Activated gamma-delta T cell treated with Interleukin-2 at 50 U/mL for 16 hours (primary cell): ENCODE measurements at places on chromosomes 2 and 18.

DNA sequence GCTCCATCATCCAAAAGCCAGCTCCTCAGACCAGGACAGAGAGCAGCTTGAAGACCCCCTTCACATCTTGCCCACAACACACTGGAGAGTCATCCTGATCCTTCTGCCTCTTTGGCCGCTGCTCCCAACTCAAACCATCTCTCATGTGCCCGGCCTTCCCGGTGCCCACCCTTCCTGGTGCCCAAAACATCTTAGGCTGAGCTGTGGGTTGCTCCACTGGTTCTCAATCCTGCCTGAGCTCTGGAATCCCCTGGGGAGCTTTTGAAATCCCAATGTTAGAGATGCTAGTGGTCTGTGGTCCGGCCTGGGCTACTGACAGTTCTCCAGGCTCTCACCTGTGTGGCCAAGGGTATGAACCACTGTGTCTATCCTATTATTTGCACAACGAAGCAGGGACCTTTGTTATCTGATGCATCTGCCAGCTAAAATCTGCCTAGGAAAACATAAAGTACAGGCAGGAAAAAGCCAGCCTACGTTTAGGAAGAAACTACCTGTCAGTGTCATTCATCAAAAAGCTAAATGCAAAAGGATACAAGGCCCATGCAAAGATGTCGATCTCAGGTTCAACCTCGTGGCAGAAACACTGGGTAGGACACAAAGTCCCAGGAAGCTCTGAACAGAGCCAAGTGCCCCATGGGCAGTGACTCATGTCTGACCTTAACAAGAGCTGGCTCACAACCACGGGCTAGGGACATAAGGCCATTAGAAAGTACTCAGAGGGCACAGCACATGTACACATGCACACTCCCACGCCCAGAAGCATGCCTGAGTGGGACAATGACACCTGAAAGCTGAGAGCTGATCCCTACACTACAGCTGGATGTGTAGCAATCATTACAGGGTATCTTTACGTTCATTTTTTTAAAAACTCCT, 30.8 kb downstream of the TBC1D8 start:
- DNase-seq = no peak

- no peak for DNase-seq
These were observed 216.1 kb upstream of the SETBP1 start for GRCh38 chr18:44464398-44465180.

- DNase-seq = no peak
These were observed 18.9 kb downstream of the MRPL35 start for GRCh38 chr2:86218124-86218523.

- no peak for DNase-seq
These were observed 418.6 kb downstream of the CMPK2 start for GRCh38 chr2:6446938-6447608.

- DNase-seq = no peak
These were observed 144.9 kb upstream of the ID2 start for GRCh38 chr2:8536686-8537561.

DNA sequence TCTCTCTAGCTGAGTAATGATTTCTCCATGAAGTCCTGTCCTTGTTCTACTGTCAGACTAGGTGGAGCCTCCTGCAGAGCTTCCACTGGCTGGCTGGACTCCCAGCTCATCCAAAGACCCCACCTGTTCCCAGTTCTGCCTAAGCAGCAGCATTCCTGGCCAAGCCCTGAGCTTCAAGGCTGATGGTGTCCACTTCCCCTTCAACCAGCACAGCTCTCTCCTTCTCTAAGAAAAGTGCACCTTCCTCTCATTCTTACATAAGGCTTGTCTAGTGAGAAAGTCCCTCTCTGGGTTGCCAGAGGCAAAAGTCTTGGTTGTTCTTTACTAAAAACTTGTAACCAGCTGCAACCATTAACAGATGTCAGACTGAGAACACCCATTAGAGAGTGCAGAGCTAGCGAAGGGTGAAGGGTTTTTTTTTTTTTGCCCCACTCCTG, 58.9 kb downstream of the CXCR4 start:
- DNase-seq = no peak

GRCh38 chr2:16613539-16614011, 52.1 kb downstream of the CYRIA start:
- no peak for DNase-seq

DNA sequence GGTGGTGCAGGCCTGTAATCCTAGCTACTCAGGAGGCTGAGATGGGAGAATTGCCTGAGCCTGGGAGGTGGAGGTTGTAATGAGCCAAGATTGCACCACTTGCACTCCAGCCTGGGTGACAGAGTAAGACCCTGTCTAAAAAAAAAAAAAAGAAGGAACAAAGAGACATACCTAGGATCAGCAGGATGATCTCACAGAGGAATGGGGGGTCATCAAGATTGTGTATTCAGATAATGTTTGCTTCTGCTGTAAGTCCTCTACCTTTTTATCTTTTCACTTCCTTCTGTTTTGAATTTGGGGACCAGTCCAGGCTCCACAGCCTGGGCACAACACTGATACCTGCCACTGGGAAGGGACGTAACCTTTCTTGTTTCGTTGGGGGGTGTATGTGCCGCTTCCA, 53.2 kb downstream of the MAP4K4 start:
- no peak for DNase-seq

- DNase-seq = no peak
These were observed 30.1 kb upstream of the MCFD2 start for GRCh38 chr2:46945671-46946070.

GRCh38 chr2:187709065-187709464, 154.8 kb upstream of the TFPI start:
- DNase-seq = no peak

DNA sequence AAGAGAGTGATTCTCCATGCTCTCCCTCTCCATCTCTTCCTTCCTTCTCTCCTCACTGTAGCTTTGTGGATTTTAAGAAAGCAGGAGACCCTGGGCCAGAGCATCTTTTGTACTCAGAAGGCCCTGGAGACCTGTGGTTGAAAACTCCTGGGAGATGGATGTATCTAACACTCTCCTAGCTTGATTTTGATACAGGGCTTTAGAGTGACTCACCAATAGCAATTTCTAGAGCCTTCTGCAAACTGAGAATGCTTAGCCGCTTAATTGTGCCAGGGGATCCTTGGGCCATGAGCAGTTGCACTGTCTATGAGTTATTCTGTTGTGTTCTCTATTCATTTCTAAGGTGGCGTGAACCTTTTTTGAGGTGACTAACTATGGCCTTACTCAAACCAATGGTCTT, 17.7 kb downstream of the HOXD1 start:
- DNase-seq = no peak

GRCh38 chr2:60836491-60836890, 44.9 kb upstream of the REL start:
- DNase-seq = no peak

DNA sequence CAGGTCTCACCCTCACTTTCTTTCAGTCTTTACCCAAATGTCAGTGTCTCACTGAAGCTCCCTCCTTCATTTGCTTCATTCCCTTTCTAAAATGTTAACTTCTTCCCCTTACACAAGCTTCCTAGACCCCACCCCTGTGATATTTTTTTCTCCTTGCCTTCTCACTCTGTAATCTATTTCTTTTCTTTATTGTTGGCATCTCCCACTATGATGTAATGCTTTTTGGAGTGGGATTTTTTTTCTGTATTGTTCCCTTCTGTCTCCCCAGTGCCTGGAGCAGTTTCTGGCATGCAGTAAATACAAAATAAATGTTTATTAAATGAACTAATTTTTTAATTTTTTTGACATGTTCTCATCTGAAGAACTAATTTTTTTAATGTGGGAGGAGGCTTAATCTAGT, 55.9 kb upstream of the MAP3K20 start:
- DNase-seq = no peak

DNA sequence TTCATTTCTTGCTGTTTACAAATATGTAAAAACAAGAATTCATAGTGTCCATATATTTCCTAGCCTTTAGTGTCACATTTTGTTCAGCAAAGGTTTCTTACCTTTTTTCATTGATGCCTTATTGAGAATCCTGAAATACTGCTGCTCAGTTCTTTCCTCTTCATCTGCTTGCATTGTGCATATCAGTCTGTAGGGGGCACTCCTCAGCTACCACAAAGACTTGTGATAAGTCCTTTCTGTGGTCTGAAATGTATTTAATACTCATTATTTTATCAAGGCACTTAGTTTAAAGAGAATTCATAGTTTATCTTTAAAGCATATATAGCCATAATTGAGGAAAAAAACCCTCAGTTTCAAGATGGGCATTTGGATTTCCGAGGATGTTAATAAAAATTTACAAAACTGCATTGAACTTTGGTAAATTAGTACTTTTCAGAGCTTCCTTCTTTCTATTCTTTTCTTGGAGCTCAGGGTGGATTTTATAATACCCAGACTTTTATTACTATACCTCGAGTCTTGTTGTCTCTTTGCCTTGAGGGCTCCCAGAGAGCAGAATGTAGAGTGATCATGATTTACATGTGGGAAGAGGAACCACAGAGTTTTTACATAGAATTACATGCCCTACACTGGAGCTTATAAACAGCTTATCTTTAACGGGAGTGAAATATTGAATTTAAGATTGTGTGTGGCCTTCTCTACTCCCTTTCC, 570.1 kb downstream of the PLCL1 start:
- no peak for DNase-seq

DNA sequence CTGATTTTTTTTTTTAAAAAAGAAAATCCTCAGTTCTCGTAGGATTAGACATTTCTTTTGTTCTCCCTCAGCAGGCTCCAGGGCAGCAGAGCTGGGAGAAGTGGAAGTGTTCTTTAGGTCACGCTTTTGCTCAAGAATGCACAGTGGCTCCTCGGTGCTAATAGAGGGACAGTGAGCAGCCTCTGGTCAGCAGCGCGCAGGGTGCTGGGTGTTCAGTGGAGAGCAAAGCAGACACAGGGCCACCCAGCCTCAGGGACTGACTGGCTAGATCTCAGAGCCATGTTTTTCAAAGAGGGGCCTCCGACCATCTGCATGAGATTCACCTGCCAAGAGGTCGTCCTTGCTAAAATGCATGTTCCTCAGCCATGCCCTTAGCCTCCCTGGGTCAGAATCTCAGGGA, 218.8 kb downstream of the HAUS1 start:
- DNase-seq = no peak

GRCh38 chr2:75705921-75706320, 4.8 kb downstream of the GCFC2 start:
- no peak for DNase-seq

DNA sequence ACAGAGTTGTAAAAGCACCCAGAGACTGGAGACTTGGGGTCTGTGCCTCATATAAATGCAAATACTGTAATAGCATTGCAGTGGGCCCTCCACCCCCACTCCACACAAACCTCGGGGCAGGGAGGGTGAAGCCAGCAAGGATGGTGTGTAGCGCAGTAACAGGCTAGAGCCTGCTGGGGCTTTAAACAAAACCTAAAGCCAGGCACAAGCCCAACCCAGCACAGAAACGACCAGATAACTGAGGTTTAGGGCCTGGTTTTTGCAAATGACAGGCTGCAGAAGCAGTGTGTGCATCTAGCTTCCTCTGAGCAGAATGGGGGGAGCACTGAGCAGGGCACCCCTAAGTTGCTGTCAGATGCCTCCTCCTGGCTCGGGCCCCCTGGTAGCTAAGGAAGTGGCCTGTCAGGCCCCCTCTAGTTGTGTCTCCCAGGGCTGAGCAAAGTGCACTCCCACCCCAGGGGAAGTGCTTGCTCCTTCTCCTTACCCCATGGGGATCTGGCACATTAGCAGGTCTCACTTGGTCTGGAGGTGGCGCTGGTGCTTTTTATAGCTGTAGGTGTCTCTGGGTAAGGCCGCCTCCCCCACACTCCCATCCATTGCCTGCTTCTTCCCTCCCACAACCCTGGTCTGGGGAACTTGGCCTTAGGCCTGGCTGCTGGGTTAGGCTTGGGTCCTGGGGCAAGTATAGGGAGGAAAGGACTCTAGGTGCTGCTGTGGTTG, 135.1 kb downstream of the CELF4 start:
- no peak for DNase-seq

DNA sequence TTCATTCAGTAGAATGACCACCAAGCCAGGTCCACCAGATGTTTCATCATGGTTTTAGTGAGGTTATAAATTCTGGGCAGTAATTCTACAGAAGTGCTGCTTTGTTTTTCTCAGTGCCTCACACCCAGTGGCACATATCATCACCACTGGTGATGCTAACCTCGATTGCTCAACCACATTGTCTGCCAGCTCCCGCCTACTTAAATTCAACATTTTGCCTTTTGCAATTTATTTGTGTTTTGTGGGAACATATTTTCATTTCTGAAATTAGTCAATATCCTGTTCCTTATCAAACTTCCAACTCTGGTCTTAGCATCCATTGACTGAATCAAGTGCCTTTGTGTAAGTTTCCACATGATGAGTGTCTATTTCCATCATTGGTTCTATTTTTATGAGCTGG, 62.3 kb upstream of the TMEM178A start:
- DNase-seq = no peak

- no peak for DNase-seq
These were observed 45.1 kb upstream of the TNP1 start for GRCh38 chr2:216904974-216905373.

GRCh38 chr18:48824231-48824970, 126.4 kb downstream of the SMAD7 start:
- no peak for DNase-seq

GRCh38 chr2:139067072-139067471, 286.9 kb upstream of the NXPH2 start:
- DNase-seq = no peak

DNA sequence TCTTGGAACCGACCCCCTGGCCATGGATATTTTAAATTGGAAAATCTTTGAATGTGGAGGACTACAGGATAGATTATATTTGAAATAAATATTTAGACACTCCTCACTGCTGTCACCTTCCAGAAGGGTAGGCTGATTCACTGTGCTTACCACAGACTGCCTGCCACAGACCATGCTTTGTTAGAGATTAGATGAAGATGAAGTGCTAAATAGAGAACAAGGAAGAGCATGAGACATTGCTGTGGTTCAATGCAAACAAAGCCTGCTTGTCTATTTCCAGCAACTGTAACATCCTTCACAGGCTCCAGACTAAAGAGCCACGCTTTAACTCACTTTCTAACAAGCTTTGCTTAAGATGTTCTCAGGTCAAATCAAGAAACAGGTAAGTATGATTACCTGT, 81.0 kb upstream of the TMEM17 start:
- no peak for DNase-seq

GRCh38 chr2:47077442-47078117, 77.5 kb downstream of the STPG4 start:
- DNase-seq = no peak

DNA sequence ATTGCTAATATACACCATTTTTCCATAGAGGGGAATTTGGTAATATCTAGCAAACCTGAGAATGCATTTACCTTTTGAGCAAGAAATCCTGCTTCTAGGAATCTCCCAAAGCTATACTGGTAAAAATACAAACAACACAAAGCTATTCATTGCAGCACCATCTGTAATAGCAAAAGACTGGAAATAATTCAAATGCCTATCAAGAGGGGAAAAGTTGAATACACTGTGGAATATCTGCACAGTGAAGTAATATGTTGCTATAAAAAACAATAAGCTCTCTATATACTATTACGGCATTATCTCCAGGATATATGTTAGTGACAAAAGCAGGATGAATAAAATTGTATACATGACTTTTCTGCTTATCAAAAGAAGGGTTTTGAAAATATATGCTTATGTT, 112.3 kb upstream of the CHAC2 start:
- DNase-seq = no peak

DNA sequence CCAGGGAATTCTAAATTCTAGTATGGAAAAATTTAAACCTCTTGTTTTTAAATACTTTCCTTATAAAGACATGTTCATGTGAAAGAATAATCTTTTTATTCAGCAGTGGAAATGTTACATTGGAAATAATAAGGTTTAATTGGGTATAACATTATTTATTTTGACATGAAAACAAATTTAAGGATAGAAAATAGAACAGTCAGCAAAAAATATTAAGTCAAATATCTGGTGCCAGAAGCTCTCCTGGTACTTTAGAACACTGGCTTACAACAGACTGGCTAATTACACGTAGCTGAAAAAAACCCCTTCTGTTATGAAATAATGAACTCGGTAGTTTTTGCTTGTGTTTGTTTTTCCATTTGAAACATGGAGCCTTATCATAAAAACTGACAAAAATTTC, 447.9 kb downstream of the DSEL start:
- no peak for DNase-seq
